ENCODE measurements at places on chromosomes 4 and X.

- peak; percentile 97 for DNase-seq
Observed at GRCh38 chr4:173074501-173074946, 94.1 kb upstream of the GALNT7 start.

- DNase-seq = no peak
Observed at GRCh38 chrX:12814420-12814819, 23.2 kb downstream of the PRPS2 start.

DNA sequence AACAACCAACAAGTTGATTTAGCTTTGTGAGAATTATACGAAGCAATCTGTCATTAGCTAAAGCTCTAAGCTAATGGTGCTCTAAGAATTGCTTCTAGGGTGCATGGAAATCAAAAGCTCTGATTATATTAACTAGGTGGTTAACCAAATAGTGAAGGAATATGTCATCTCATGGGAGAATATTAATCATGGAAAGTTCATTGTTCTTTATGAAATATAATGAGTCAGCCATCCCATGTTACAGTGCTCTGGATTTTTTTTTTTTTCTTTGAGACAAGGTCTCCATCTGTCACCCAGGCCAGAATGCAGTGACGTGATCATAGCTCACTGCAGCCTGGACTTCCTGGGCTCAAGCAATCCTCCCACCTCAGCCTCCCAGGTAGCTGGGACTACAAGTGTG is 10.5 kb downstream of the DCAF8L2 start:
- DNase-seq = peak; percentile 24

- no peak for DNase-seq
Observed at GRCh38 chrX:11421805-11422524, 128.8 kb downstream of the AMELX start.

- DNase-seq = peak; percentile 11
Observed at GRCh38 chr4:111630705-111631104, 514.5 kb upstream of the FAM241A start.

DNA sequence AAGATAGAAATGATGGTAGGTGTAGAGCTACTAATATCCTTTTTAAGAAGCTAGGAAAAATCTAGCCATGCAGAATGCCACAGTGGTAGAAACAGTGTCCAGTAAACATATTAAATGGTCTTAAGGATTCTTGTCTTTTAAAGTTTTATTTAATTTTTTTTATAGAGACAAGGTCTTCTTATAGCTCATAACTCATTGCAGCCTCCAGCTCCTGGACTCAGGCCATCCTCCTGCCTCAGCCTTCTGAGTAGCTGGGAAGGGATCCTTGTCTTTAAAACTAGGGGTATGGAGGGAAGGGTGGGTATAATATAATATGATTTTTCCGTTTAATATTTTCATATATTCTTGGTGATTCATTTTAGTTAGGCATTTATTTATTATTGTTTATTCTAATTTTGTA is 3.8 kb downstream of the TMEM165 start:
- no peak for DNase-seq

- peak; percentile 31 for DNase-seq
Observed at GRCh38 chr4:112031712-112032328, 113.4 kb upstream of the FAM241A start.

GRCh38 chr4:8855818-8856245 is 15.8 kb downstream of the HMX1 start:
- no peak for DNase-seq

DNA sequence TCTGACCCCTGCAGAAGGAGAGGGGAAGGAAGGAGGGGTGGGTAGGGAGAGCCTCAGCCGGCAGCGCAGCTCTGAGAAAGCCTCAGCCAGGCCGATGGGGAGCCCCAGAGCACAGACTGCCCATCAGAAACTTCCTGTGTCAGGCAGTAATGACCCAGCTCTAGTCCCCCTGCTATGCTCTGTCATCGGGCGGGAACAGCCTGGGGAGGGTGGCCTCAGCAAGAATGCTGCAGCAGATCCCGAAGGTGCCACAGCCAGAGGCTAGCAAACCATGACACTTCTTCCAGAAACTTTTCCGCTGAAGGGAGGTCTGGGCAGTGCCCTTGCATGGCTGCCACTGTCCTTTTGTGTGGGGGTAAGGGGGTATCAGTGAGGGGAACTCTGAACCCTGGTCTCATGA is 279.0 kb downstream of the BCOR start:
- DNase-seq = no peak

GRCh38 chr4:149403081-149403480 is 412.6 kb downstream of the IQCM start:
- DNase-seq = peak; percentile 2

- no peak for DNase-seq
Observed at GRCh38 chr4:52110171-52110570, 59.1 kb downstream of the SPATA18 start.

DNA sequence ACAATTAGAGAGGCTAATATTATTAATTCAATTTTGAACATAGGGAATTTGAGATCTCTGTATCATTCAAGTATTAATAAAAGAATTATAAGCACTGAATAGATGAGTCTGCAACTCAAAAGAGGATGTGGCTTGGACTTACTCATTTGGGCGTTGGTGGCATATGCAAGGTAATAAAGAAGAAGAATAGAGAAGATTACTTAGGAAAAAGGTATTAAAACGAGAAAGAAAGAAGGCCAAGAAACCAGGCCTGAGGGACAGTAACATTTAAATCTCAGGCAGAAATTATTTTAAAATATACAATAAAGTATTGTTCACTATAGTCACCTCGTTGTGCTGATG is 383.0 kb upstream of the INTU start:
- no peak for DNase-seq

DNA sequence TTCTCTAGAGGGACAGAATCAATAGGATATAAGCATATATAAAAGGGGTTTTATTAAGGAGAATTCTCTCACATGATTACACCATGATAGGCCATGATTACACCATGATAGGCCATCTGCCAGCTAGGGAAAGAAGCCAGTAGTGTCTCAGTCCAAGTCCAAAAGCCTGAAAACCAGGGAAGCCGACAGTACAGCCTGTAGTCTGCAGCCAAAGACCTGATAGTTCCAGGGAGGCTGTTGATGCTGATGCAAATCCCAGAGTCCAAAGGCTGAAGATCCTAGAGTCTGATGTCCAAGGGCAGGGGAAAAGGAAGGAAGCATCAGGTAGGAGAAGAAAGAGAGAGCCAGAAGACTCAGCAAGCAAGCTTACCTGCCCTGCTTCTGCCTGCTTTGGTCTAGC is 411.3 kb upstream of the EMCN start:
- DNase-seq = no peak

DNA sequence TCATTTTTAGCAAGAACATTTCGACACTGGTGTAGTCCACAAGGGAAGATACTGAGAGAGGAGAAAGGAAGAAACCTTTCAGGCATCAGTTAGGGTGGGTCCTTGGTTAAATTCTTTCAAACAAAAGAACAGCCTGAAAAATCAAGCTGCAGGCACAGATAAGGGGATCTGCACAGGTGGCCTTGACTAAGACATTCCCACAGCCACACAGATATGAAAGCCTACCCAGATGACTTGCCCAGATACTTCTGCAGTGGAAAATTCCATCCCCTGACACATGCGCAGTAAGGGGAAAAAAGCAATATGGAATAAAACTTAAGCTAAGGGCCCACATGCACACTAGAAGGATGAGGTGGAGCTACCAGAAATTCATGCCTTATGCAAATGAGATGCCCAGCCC is 8.9 kb upstream of the TMEM165 start:
- no peak for DNase-seq

DNA sequence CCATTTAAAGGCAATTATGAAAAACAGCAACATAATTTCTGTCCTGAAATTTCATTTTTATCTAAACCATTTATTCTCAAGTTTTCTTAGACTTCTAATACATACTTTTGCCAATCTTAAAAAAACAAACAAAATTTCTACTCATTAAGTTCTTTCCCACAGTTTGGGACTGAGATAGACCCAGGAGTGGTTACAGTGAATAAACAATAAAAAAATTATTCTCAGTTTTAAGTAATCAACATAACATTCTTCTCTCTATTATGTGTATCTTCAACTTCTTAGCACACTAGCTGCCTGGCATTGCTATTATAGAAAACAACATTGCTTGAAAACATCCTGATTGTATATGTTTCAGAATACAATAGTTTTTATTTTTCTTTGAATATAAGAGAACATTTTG is 532.8 kb downstream of the IL15 start:
- DNase-seq = no peak

DNA sequence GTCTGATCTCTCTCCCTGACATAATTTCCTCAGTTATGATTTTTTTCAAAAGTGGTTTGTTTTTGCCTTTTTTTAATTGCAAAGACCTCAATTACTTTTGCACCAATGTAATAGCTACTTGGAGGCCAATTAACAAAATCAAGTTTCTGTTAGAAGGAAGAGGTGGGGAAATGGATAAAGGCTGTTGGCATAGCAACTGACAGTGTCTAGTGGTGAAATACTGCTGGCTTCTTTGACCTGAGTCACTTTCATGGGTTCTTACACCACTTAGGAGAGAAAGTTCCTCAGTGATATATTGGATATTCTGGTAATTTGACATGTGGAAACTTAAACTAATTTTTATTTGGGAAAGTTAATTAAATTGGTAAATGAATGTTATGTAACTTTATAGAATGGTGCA is 26.5 kb upstream of the ATP8A1 start:
- no peak for DNase-seq

DNA sequence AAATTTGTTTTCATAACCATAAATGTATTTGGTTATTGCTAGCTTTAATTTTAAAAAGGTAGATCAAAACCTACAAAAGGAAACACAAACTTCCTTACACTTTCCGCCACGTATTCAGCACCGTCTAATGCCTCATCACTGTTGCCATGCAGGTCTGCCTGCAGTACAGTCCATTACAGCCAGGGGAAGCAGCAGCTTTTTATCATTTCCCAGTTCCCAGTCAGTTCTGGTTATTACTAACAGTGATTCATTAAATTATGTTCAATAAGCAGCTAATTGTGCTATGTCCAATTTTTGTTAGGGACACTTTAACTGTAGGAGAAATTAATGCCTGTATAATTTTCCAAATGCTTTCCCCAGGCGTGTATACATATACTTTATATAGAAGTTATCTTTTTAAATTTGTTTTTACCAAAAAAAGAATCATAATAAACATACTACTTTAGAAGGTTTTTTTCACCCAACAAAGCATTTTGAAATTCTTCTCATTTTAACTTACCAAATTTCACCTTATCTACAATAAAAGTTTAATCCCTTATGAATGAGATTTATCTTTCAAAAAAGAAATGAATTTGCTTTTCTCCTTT is 93.3 kb downstream of the ANXA3 start:
- peak; percentile 77 for DNase-seq

GRCh38 chrX:135914404-135914803 is 20.9 kb downstream of the SAGE1 start:
- no peak for DNase-seq

DNA sequence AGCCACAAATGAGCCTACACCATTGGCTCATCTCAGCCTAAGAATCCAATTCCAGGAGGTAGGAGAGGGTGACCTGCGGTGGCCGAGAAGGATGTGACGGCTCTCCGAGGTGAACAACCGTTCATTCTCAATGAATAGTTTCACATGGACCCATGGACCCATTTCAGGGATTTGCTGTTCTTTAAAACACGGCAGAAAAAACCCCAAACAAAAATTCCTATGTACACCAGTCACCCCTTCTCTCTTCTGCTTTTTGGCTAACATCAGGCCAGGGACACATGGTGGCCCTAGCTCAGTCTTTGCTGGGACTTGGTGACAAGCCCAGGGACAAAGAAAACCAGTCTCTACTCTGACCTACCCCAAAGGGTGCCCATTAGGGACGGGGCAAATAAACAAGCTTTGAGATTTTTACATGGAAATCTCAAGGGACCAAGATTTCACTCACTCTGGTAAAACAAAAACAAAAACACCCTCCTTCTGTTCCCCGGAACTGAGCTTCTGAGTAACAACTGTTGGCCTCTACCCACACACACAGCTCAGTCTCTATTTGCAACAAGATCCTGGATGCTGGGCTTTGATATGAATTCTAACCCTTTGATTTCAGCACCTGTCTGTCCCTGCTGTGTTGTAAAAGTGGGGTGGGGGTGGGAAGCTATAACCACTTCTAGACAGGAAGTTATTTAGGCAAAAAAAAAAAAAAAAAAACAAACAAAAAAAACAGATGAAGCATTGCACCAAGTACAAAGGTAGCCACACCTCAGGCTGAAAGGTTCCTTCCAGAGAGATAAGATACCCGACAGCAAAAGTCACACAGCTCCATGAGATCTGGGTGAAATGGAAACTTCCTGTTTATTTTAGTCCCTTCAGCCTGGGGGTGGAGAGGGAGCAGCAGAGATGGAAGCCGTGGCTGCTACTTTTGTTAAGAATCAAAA is 49.0 kb downstream of the DDX3X start:
- DNase-seq = peak; percentile 22

DNA sequence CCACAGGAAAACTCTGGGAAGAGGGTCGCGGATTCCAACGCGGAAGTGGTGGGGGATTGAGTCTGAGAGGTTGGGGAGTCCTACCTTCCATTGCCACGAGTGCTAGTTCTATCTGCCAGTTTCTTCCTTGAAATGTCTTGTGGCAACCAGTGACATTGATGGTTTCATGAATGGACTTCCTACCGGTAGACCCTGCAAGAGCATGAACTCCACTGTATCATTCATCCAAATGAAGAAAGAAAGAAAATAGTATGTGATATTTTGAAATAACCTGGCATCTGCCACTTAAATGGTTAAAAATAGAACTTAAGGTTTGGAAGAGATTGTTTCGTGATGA is 1.1 kb upstream of the SLC10A7 start:
- DNase-seq = no peak

- DNase-seq = no peak
Observed at GRCh38 chrX:79138658-79139241, 5.7 kb upstream of the GPR174 start.

DNA sequence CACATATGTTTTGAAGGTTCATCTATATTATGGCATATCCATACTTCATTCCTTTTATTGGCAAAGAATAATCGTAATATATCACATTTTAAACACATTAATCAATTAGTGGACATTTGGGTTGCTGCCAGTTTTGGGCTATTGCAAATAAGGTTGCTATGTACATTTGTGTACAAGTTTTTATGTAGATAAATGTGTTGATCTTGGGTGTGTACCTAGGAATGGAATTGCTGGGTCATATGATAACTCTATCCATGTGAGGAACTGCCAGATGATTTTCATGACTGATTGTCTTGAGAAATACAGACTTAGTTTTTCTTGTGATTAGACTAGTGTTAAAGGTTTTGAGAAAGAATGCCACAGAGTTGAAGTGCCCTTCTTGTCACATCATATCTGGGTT is 99.2 kb upstream of the RAB40AL start:
- no peak for DNase-seq

GRCh38 chr4:139266208-139266582 is 13.8 kb downstream of the MGARP start:
- DNase-seq = no peak

- DNase-seq = no peak
Observed at GRCh38 chrX:69556060-69557011, 52.2 kb downstream of the NALF2 start.

GRCh38 chrX:134692990-134693389 is 34.7 kb upstream of the PLAC1 start:
- DNase-seq = peak; percentile 79

All from astrocyte (in vitro differentiated cells and primary cell).